Non-pigmented ciliary epithelial cell (primary cell): ENCODE measurements at places on chromosomes 16 and 17.

DNA sequence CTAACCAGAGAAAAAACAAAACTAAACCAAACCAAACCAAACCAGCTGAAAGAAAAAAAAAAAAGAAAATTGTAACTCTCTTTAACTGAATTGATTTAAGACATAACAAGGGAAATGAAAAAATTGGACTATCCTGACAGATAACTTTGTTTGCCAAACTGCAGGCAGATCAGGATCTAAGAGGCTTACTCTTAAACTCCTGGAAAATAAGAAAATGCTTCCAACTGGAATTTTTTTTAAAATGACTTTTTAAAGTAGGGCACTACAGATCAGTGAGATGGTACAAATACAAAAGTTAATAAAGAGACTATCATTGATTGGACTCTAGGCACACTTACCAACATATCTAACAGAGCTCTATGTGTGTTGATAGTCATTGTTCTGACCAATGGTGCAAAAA, 125.5 kb upstream of the KCNJ16 start:
- DNase-seq = no peak

DNA sequence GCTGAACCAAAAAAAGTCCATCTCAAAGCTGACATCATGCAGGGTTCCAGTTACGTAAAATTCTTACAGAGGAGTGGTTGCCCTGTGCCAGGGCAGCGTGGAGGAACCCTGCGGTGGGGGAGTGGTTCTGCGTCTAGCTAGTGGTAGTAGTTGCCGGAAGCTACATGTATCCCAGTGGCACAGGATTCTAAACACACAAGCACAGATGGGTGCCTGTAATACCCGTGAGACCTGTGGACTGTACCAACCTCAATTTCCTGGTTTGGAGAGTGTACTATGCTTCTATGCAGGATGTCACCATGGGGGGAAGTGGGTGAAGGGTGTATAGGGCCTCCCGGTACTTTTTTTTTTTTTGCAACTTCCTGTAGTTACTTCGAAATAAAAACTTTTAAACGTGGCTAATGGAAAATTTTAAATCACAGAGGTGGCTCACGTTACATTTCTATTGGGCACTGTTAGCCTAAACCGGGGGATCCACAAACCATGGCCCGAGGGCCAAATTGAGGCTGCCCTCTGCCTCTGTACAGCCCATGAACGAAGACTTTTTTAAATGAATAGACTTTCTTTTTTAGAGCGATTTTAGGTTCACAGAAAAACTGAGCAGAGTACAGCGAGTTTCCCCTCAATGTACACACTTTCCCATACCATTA, 38.5 kb downstream of the TBC1D16 start:
- no peak for DNase-seq

GRCh38 chr17:79721993-79722671, 8.6 kb upstream of the ENPP7 start:
- DNase-seq = no peak

GRCh38 chr17:12985431-12986293, 32.2 kb downstream of the ELAC2 start:
- DNase-seq = no peak

DNA sequence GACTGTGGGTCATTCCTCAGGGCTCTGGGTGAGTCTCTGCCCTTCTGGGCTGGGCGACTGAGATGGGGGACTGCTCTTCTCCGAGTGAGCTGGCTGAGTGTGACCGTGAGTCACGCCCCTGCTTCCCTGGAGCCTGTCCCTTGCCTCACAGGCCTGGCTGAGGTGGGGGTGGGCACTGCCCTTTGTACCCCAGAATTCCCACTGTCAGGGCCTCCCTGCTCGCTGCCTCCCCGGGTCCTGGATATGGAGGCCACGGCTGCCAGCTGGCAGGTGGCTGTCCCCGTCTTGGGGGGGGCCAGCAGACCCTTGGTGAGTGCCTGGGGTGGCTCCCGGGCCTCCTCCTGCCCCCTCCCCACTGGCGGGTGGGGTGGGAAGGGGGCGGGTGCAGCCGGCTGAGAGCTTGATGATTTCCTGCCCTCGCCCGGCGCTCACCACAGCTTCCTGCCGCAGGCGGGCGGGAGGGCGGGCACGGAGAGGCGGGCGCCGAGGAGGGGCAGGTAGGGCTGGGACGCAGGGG, at the start of gene LAT:
LAT (plus strand) TSS at position 434 of the 517 bp plus-strand sequence. CDS start 366 bp downstream, outside the sequence.
- DNase-seq = no peak

DNA sequence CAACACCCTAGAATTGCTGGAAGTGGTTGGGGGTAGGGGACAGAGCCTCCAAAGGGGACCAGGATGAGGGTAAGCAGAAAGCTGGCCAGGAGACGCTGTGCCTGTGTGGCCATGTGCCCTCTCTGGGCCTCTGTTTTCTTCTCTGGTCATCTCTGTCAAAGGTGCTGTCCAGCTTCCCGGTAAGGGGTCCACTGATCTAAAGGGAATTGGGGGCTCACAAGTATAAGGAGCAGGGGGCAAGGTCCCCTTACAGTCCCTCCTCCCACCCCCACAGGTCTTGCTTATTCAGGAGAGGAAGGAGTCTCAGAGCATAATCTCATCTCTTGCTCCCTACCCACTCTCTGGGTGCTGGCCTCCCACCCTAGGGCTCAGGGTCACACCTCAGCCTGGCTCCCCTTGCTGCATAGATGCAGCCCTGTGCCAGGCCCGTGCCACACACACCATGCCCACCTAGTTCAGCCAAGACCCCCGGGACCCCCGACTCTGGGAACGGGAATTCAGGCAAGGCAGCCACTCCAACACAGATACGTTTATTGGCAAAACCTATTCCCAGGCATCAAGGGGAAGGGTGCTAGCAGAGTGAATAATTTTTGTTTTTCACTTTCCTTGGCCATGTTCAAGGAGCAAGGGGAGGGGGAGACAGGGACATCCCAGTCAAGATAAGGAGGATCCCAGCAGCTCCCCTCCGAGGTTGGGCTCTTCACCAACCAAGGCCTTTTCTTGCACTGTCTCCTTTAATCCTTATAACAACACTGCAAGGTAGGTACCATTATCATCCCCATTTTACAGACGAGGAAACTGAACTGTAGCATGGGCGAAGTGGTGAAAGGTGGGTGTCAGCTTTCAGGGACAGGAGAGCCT, 19.8 kb downstream of the SLC4A1 start:
- DNase-seq = no peak

DNA sequence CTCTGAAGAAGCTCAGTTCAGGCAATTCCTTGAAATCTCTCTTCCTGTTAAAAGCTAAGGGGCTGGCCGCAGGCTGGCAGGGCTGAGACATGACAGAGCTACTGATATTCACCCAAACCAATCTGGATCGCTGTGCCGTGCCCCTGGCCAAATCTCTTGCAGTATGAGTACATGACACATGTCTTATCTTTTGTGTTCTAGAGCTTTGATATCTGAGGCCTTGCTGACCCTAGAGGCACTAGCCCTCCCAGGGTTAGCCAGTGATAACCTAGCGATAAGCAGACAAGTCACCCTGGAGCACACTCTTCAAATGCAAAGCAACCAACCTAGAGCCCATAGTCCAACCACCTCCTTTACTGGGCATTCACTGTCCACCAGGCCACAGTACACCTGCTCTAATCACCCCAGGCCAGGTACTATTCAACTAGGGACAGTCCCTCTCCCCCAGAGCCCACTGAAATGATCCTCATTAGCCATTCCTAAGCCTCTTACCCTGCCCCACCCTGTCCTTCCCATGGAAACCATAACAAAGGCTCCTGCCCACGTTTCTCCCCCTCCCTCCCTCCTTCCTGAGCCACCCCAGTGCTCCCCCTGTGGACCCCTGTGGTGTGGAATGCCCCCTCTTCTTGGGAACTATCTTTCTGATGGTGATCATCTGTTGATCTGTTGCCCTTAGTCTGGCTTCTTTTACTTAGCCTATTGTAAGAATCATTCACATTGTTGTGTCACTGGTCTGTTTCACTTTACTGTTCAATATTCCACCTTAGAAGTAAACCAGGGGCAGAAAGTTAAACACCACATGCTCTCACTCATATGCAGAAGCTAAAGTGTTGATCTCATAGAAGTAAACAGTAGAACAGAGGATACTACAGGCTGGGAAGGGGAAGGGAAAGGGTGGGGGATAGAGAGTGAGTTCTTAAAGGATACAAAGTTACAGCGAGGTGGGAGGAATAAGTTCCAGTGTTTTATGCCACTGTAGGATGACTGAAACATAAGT, 52.5 kb downstream of the TEKT5 start:
- no peak for DNase-seq

DNA sequence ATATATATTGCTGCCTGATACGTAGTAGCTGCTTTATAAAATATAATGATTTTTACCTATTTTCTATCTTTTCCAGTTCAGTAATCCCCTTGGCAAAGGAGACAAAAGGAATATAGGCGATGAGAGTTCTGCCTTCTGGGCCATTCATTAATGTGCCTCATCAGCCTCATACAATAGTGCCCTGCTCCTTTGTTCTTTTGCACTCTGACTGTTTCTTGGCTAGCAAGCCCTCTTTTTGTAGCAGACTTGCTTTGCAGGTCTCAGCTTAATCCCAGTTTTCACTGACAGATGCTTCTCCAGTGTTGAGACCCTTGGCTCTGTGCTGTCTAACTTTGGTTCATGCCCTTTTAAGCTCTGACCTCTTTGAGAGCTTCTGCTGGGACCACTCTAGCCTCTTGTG, 10.4 kb downstream of the HSD17B2 start:
- DNase-seq = no peak

DNA sequence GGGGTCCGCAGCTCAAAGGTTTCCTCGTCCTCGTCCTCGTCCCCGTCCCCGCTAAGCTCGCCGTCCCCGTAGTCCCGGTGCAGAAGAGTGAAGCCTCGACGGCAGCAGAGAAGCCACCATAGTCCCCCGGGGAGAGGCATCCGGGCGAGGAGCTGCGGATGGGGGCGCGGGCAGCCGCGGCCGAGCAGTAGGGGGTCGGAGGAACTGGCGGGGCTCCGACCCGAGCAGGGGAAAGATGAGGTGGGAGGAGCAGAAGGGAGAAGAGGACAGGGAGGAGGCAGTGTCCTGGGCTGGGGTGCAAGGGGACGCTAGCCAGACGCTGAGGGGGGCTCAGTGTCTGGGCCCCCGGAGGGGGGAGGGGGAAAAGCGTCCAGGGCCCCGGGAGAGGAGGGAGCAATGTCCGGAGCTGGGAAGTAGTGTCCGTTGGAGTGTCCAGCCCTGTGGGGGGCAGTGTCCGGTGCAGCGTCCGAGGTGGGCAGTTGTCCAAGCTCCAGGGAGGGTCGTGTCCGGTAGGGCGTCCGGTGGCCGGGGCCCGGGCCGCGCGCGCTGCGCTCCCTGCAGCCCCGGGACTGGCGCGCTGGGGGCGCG, at the start of gene PLEKHH3:
PLEKHH3 (minus strand) TSS at position 571 of the 588 bp plus-strand sequence; CDS start at position 140, 431 bp downstream.
- no peak for DNase-seq

DNA sequence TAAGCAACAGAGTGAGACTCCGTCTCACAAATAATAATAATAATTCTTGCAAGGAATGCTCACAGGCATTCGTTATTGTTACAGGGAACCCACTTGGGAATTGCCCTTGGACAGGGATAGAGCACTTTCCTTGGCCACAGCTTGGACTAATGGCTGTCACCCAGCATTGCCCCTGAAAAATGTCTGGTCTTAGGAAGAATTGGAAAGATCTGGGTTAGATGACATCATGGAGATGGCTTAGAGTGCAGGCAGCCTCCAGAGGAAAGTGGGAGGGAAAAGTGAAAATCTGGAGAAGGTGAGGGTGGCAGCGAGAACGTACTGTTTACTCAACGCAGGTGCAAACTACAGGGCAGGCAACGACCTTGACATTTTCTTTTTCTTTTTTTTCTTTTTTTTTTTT, 59.3 kb upstream of the MRTFB start:
- no peak for DNase-seq

DNA sequence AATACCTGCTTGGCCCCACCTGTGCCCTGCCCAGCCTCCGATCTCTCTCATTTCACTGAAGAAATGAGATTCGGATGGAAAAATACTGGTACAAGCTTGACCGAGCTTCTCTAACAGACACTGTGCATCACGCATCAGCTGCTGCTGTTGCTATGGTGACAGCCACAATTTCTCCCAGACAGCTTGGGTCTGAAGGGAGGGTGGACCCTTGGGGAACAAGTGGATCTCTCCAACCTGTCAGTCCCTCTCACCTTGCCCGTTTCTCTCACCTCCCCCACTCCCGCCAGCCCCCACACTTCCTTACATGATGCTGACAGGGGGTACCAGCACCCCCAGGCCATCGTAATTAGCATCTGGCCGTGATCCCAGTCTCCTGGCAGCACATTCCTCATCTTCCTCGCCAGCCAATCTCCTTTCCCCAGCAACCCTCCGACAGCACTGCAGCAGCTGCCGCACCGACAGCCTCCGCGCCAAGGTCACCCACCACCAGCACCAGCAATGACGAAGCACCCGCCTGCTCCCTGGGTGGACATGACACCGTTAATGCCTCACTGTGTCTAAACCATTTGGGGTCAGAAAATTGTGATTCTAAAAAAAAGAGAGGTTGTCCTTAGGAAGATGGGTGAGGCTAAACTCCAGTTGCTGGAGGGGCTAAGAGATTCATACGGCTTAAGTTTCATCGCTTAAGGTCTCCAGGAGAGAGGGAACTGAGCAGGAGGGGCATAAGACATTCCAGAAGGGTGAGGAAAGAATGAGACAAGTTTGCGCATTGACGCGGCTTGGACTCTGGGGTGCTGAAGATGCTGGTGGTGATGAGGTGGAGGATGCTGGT, 58.6 kb upstream of the TNRC6A start:
- DNase-seq = peak; percentile 52

GRCh38 chr17:50173335-50173941, 7.6 kb downstream of the SGCA start:
- peak; percentile 77 for DNase-seq

DNA sequence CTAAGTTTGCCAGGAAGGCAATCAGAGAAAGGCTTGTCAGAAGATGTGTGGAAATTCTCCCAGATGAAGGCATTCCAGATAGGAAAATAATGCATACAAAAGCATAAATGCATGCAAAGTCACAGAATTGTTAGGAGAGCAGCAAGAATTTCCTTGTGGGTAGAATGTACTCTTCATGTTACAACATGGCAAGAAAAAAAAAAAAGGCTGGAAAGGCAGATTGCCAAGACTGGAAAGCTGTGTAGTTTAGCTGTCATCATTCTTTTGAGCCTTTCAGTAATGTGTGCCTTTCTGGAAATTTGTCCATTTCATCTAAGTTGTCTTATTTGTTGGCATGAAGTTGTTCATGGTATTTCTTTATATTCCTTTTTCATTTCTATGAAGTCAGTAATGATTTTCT, 71.0 kb upstream of the EFCAB3 start:
- no peak for DNase-seq

- DNase-seq = peak; percentile 75
Measured at GRCh38 chr16:31869511-31870201, 4.0 kb upstream of the ZNF267 start.

DNA sequence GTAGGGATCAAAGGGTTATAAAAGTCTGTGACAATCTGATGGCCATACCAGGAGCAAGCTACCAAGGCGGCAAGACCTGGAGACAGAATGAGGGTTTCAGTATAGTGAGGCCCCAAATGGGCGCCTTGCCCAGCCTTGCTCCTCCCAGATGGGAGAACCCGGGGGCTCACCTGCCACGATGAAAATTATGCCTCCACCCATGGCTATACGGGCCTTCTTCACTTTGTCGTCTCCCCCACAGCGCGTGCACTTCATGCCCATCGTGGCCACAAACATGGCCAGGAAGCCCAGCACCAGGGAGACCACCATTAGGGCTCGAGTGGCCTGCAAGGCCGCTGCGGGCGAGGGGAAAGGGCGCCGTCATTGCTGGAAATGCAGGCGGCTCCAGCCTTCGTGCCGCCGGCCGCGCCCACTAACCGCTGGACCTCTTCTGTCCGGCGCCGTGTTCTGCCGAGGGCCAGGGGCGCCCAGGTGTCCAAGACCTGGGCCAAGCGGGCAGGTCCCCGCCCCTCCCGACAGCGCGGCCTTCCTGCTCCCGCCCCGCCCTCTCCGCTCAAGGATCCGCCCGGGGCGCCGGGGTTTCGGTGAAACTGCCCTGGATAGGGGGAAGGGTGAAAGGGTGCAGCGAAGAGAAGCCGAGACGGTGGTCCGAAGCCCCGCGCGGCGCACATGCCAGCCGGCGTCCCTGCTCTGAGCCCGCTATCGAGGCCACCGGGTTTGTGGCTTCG, 1.5 kb downstream of the CLDN7 start:
- DNase-seq = no peak
